Heart left ventricle (tissue), 16 donors: ENCODE measurements at places on chromosomes 5 and 9. TPM values are rescaled to one million over a fixed set of nuclear protein-coding genes. Genes with fewer than 3 reads are reported as not detected.

Gene LHX6
- 4.5 TPM for polyA plus RNA-seq

Gene ADCY2
- polyA plus RNA-seq: 0.04 TPM

Gene LRRC26
- not detected for polyA plus RNA-seq

Gene IL9
- not detected for polyA plus RNA-seq

Gene NPM1
- polyA plus RNA-seq: 1,458 TPM

DNA sequence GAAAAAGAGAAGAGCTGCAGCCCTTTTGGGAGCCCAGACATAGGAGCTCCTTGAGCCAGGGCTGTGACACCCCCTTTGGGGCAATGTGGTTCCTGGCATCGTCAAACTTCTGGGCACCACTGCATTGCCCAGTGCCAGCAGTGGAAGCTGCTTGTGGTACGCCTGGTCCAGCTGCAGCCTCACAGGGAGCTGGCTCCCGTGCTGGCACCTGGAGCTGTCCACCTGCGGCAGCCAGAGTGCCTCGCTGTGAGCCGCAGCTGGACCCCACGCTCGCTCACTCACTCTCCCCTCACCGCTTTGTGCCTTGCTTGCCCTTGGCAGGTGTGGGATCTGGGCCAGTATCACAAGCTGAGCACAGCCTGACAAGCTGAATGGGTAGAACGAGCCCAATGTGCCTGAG, 1150.8 kb upstream of the CDH6 start:
- no peak for DNase-seq

DNA sequence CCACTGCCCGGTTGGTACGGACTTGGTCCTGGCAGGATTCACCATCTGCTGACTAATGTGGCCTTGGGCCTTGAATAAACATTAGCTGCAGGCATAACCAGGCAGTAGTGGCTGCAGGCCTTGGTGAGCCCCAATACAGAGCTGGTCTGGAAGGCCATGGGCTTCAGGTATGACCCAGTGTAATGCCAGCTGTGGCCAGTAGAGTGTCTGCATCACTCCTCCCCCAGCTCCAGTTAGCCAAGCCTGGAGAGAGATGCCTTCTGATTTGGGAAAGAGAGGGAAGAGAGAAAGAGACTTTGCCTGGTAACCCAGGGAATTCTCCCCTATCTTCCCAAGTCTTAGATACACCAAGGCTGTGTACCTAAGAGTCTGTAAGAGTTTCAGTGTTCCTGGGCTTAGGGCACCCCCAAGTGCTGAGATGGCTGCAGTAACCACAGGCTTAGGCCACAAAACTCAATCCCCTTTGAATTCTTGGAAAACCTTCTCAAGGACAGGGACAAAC, 5.6 kb upstream of the C5 start:
- no peak for DNase-seq

- DNase-seq: no peak
Observed at GRCh38 chr5:57795203-57795602, 312.6 kb upstream of the ACTBL2 start.

DNA sequence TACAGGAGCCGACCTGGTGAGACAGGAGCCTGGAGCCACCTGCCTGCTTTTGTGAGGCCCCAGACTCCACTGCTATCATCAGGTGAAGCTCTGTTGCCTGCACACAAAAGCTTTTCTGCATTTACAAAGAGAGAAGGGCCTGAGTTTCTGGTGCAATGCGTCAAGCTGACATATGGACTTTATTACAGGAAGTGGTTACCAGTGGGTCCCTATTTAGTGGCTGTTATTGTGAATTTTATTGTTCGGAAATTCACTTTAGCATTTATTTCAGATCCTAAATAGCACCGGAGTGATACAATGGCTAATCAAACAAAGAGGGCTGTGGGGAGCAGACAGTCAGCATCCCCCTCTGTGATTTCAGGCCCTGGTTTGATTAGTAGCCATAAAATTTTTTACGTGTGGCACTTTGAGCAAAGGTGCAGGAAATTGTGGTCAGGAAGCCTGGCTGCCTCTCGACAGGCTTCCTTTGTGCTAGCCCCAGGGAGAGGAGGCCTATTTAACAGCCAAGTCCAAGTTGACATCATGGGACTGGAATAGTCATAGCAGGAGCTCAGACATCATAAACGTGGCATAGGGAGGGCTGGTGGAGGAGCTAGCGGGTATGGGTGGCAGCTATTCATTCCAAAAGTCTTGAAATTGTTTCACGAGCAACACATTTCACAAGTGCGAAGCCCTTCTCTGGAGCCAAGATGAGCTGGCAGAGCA, 8.4 kb downstream of the TGFBI start:
- peak; percentile 59 for DNase-seq

- peak; percentile 2 for DNase-seq
Observed at GRCh38 chr9:135240871-135241311, 153.4 kb downstream of the OLFM1 start.

- no peak for DNase-seq
Observed at GRCh38 chr5:62284946-62285891, 20.8 kb upstream of the KIF2A start.

GRCh38 chr9:126412905-126413304, 86.3 kb downstream of the MVB12B start:
- no peak for DNase-seq

DNA sequence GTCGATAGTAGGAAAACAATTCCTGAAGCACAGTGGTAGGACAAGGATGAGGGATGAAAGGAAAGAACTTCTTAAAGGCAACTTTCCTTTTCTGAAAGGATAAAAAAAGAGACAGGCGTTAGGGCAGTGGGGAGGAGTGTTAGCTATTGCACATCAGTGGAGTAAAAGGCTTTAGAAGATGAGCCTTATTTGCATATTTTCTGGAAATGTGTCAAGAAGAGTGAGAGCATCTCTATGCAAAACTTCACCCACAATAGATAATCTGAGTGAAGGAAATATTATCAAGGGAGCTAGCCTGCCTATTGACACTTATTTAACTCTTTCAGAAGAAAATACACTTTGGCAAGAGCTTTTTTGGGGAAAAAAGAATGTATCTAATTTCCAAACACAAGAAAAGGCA, 151.6 kb downstream of the MACIR start:
- no peak for DNase-seq

DNA sequence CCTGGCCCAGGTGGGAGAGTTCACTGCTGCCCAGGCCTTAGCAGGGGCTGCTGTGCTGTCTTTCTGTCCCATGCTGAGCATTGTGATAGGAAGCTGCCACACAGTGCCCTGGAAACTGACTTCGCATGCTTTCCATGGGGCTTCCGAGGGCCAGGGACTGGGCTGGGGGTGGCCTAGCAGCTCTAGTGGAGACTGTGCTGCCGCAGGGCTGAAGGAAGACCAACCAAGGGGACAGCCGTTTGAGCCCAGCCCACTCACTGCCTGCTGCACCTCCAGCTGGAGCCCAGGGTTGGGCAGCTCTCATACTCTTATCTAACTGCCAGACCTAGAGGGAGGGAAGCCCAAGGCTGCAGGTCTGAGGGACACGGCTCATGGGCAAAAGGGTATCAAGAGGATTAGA, 79.2 kb downstream of the RGS3 start:
- DNase-seq: peak; percentile 32

- DNase-seq: no peak
Observed at GRCh38 chr9:122477346-122477745, 380 bp downstream of the OR1J1 start.

- no peak for DNase-seq
Observed at GRCh38 chr5:85990998-85991397, 626.7 kb upstream of the COX7C start.

- no peak for DNase-seq
Observed at GRCh38 chr5:133995883-133996563, 8.8 kb downstream of the VDAC1 start.

- no peak for DNase-seq
Observed at GRCh38 chr9:99231711-99232110, 9.6 kb downstream of the SEC61B start.

DNA sequence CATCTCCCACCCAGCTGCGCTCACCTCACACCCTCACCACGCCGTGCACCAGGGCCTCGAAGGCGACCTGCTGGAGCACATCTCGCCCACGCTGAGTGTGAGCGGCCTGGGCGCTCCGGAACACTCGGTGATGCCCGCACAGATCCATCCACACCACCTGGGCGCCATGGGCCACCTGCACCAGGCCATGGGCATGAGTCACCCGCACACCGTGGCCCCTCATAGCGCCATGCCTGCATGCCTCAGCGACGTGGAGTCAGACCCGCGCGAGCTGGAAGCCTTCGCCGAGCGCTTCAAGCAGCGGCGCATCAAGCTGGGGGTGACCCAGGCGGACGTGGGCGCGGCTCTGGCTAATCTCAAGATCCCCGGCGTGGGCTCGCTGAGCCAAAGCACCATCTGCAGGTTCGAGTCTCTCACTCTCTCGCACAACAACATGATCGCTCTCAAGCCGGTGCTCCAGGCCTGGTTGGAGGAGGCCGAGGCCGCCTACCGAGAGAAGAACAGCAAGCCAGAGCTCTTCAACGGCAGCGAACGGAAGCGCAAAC, 1.1 kb downstream of the POU4F3 start:
- DNase-seq: no peak

DNA sequence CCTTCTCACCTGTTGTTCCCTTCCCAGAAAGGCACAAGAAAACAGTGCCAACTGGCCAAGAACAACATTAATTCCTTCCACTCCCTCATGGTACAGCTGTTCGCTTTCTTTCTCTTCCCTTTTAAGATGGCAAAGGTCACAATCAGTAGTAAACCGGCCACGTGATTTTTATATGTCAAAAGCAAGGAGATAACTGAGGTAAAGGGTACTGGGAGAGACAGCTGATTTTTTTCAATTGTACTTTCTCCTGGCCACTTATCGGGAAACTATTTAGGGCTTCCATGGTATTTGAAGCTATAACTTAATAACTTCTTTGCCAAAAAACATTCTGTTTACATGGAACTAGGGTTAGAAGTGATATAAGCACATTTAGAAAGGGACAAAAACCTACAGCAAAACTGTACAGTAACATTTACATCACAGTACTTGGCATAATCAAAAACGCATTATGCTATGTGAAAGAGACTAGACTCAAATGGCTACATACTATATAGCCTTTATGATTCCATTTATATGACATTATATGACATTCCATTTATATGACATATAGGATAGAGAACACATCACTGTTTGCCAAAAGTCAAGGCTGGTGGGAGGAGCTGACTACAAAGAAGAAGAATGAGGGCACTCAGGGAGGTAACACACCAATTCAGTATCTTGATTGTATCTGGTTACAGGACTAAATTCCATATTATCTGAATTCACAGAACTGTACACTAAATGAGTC, 24.8 kb downstream of the PLPP1 start:
- DNase-seq: no peak

DNA sequence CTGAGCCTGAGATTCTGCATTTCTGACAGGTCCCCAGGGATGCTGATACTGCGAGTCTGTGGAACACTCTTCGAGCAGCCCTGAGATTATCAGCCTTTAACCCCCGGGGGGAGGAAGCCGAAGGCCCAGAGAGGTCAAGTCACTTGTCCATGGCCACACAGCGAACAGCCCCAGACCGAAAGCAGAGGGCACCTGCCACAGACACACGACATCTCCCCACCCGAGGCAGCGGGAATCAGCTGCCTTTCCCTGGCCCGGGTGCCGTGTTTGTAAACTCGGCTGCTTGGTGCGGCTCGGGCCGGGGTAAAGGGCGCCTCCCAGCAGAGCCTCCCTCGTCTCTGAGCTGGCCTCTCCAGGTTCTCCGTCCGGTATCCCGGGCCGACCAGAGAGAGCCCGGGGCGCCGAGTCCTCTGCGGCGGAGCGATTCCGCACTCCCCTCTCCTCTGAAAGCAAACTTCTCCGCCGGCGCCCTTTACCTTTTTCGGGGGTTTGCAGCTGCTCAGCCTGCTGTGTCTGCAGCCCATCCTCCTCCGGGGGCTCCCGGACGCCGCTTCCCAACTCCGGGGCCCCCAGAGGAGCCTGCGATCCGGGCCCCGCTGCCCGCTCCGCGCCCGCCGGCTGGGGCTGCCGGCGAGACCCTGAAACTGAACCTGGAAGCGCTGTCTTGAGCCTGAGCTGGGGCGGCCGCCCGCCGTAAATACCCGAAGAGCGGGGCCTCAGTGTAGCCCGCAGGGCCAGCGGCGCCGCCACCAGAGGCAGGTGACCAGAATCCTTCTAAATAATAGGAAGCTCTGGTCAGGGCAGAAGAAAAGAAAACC, at the start of gene CCDC69:
CCDC69 (minus strand) TSS at position 646 of the 818 bp plus-strand sequence; CDS start at position 524, 122 bp downstream.
- DNase-seq: peak; percentile 90

DNA sequence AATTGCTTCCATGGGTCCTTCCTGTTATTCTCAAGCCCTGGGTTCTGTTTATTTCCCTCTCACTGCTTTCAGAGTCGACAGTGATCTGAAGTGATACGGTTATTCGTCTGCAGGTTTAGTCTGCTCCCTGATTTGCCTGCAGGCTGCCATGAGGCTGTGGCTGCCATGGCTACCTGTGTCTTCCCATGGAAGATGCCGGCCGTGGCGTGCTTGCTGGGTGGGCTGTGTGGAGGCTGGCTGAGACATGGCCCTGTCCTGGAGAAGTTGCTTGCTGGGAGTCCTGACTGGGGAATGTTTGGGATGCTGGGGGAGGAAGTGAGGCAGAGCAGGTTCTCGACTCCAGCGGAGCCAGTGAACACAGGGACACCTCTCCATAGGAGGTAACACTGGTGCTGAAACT, 104.1 kb upstream of the TBC1D2 start:
- no peak for DNase-seq

- DNase-seq: no peak
Observed at GRCh38 chr9:92057226-92057625, 58.0 kb downstream of the SPTLC1 start.
